ENCODE measurements at places on chromosomes 13 and 19. TPM values are rescaled to one million over a fixed set of nuclear protein-coding genes. Genes with fewer than 3 reads are reported as not detected.

ZNF583 gene
- total RNA-seq = 2.5 TPM

PGLYRP1 gene
- total RNA-seq = 13.9 TPM

MADCAM1 gene
- 0.17 TPM for total RNA-seq

IFNL1 gene
- not detected for total RNA-seq

GPC6 gene
- 24.5 TPM for total RNA-seq

GZMM gene
- 1.0 TPM for total RNA-seq

MYO1F gene
- 17.9 TPM for total RNA-seq

CATSPERD gene
- not detected for total RNA-seq

PDX1 gene
- total RNA-seq = 0.08 TPM

SIGLEC8 gene
- total RNA-seq = 2.3 TPM
